ENCODE measurements at places on chromosomes 16 and 17. TPM values are rescaled to one million over a fixed set of nuclear protein-coding genes. Genes with fewer than 3 reads are reported as not detected.

AATK gene
- total RNA-seq = 7.3 TPM

DNA sequence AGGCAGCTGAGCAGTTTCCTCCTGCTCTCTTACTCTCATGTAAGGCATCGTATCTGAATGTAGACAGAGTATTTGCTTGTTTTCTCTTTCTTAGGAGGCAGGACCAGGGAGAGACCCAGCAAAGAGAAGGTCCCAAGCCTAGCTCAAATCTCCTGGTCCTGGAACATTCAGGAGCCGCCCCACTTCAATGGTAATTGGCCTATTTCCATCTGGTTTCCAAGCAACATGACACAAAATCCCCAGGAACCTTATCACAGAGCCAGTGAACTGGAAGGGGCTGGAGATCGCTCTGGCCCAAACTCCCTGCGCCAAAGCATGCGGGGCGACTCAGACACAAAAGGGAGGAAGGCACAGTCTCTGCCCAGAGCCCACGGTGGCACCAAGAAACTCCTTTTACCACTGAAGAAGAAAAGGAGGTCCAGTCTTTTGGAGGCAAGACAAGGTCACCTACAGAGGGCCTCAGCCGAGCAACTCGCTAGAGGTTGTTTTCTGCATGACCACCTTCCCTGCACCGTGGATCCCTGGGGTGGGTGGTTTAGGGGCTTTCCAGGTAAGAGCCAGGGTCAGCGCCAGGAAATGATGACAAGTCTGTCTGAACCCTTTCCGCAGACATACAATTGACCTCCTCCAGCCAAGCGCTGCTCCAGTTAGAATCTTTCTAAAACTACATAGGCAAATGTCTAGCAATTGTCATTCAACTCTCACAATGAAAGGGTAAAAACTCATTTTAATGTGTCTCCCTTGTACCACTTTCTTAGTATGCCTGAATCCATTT, 394.7 kb downstream of the SOX9 start:
- DNase-seq = peak; percentile 85

GRCh38 chr17:74713171-74713755, 540 bp upstream of the CD300LF start:
- DNase-seq = no peak

TEKT1 gene
- total RNA-seq = 3.2 TPM

DNA sequence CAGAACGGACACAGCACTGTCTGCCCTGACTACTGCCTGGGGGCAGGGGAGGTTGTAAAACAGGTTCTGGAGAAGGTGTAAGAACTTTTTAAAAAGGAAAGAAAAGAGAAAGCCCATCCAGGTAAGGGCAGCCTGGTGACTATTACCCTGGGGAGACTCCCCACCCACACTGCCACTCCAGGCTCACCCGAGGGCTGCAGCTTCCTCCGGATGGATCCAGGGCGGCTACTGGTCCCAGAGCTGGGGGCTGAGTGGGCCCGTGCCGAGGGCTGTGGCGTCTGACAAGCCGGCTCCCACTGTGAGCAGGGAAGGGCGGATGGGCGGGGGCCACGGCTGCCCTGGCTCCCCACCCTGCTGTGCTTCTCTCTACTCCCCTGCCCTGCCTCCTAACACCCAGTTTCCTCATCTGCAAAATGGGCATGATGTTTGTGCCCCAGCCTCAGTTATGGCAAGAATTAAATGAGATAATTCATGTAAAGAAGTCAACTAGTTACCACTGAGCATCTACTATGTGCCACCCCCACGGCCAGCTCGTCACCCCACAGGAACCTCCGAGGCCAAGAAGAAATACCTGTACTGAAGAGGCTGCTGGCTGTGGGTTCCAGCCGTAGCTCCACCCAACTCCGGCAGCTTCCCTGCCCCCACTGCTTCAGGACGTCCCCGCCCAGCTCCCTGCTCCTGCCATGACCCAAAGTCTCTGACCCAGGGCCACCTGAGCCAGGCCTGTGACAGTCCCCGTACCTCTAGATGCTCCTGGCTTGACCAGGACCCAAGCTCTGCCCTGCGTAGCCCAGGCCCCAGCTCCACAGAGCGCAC, 24.2 kb downstream of the KATNB1 start:
- DNase-seq = no peak

GRCh38 chr16:50368410-50369132, at the start of gene BRD7:
Gene BRD7, minus strand, starts transcription at chr16:50368988. Its CDS starts 214 bp downstream, at chr16:50368774.
- peak; percentile 89 for DNase-seq

EFNB3 gene
- 14.4 TPM for total RNA-seq

NPIPB2 gene
- 11.3 TPM for total RNA-seq

DNA sequence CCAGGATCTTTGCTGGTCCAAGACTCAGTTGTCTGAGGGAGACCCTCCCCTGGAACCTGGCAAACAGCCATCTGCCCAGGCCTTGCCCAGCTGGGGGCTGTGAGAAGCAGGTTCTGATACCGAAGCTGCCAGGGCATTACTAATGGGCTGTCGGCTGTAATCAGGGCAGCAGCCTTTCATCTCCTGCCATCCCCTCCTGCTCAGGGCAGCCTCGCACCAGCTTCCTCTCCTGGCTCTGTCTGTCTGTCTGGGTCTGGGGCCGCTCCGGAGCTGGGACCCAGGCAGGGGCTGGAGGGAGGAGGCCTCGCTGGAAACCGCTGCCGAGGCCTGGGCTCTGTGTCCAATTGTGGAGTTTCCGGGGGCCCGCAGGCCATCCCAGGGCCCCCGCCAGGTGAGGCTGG, 21.6 kb upstream of the BRD7 start:
- DNase-seq = peak; percentile 72

- no peak for DNase-seq
These were observed 253.1 kb downstream of the RBFOX1 start for GRCh38 chr16:7585705-7586104.

ATAD5 gene
- total RNA-seq = 11.2 TPM

GRCh38 chr16:284204-285120, 1.5 kb downstream of the PDIA2 start:
- no peak for DNase-seq

DNA sequence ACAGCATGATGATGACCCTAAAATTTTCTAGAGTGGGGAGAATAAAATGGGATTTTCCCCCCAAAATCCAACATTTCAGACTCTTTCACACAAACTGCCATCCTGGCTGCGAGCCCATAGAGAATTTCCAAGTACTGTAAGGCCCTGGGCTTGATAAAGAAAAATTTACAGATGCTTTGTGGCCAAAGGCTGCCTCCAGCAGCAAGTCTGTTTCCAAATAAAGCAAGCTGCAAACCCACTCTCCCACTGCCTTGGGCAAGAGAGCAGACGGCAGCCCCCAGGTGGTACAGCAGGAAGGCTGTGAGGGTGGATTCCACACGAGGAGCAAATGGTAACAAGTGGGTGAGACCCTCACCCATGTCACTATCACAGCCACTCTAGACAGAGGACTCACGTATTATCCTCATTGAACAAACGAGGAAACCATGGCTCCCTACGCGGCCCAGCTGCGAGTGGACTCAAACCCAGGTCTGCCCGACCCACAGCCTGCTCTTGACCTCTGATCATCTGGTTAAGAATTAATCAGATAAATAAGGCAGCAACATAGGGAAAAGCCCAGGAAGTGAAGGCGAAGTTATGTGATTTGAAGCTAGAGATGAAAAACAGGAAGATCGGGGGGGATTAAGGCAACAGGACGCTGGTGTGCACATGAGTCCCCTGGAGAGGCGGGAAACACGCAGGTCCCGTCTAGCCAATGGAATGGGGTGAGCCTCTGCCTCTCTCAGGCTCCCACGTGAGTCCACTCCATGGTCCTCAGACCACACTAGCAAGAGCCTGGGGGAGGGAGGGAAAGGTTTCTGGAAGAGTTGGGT, 37.4 kb downstream of the AXIN2 start:
- no peak for DNase-seq

GRCh38 chr16:9139965-9140364, 48.5 kb downstream of the HAPSTR1 start:
- DNase-seq = no peak

SCIMP gene
- 0.54 TPM for total RNA-seq

DNA sequence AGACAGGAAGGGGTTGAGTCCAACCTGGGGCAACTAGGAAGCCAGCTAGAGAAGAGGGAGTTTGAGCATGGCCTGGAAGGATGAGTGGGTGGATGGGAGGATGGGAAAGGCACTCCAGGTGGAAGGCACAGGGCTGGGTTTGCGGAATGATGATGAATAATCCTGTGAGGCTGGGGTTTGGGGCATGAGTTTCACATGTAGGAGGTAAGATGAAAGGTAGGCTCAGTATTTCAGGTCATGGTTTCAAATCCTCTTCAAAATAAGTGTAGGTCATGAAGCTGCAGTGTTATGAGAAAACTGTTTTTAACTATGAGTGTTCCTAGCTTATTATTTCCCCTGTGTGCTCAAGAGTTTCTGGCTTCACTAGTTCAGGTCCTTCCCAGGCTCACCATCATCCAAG, 130.3 kb downstream of the SKAP1 start:
- DNase-seq = no peak

CDRT15 gene
- not detected for total RNA-seq

NLE1 gene
- 14.2 TPM for total RNA-seq

DNA sequence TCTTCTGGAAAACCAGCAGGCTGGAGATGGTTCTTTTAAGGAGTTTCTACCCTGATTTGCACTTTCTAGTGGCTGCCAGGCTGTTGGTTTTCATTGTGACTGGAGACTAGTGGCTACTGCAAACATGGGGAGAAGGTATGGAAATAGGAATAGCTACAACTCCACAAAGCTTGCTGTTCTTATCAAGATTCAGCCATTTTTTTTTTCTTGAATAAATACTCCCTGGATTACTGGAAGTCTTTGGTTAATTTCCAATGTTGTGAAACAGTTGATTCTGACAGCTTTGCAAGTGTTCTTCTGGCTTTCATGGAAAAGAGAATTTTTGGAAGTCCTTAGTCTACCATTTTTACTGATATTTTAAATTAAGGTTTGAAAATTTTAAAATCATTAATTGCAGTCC, 277.7 kb downstream of the HS3ST3A1 start:
- no peak for DNase-seq

- no peak for DNase-seq
These were observed 4.0 kb upstream of the WNT3 start for GRCh38 chr17:46822388-46822921.

COX11 gene
- 75.5 TPM for total RNA-seq

DNA sequence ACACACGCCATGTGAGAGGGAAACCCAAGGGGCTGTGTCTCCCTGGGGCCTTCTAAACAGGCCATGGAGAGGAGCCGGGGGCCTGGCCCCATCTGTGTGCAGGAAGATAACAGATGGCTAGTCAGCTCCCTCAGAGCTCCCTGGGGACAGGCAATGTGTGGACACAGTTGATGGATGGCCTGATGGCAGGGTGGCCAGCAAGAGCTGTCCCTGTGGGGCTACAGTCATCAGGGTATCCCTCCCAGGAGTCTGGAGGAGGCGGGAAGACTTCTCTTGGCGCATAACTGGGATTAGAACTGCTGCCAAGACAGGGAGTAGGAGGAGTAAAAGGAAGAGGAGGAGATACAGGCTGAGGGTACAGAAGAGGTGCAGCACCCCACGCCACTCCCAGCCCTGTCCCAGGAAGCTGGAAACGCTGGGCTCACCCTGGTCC, 17.3 kb downstream of the MYO18A start:
- no peak for DNase-seq

- no peak for DNase-seq
These were observed 389.6 kb upstream of the DYNLRB2 start for GRCh38 chr16:80150978-80151721.

GRCh38 chr16:51151435-51151960, 428 bp upstream of the SALL1 start:
- peak; percentile 23 for DNase-seq

GRCh38 chr16:88589441-88589840, 19.2 kb downstream of the ZC3H18 start:
- DNase-seq = no peak

CCL17 gene
- total RNA-seq = not detected

CA4 gene
- total RNA-seq = 3.2 TPM

TBC1D10B gene
- 20.5 TPM for total RNA-seq

- no peak for DNase-seq
These were observed 279.0 kb downstream of the SLC39A11 start for GRCh38 chr17:72813481-72813880.

- no peak for DNase-seq
These were observed 3.3 kb downstream of the COL1A1 start for GRCh38 chr17:50198026-50198669.

- DNase-seq = no peak
These were observed 16.0 kb downstream of the NUPR1 start for GRCh38 chr16:28522792-28523191.

TNP2 gene
- total RNA-seq = not detected

GPR139 gene
- total RNA-seq = 0.91 TPM

GRCh38 chr16:27756206-27756970, 206.4 kb downstream of the KATNIP start:
- DNase-seq = no peak

DNA sequence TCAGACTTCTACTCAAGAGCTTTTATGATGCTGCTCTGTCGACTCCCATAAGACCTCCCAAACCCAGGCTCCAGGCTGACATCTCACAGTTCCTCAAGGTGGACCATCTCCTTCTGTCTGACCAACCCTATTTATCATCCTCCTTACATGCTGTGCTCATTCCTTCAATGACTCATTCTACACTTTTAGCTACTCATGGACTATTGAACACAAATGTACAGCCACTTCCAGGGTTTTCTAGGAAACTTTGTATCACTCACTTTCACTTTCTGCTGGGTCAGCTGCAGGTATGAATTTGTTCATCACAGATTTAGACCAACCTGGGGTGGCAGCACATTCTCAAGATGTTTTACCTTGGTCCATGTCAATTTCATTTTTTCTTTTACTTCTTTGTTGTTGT, 162.4 kb upstream of the FAM20A start:
- DNase-seq = no peak

CCL5 gene
- total RNA-seq = 0.45 TPM

DNA sequence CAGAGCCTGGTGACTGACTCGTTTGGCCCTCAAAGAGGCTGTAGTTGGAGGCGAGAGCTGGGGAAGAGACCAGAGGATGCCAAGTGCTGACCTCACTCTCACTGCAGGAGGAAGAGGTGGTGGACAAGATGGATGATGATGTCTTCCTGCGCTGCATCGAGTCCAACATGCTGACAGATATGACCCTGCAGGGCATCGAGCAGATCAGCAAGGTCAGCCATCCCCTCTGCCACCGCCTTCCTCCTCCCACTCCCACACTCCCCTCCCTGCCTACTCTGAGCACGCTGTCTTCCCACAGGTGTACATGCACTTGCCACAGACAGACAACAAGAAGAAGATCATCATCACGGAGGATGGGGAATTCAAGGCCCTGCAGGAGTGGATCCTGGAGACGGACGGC, 26.9 kb downstream of the POLR2A start:
- peak; percentile 17 for DNase-seq

GRCh38 chr16:11234884-11235702, 20.9 kb downstream of the SOCS1 start:
- DNase-seq = no peak

MT1H gene
- not detected for total RNA-seq

DNA sequence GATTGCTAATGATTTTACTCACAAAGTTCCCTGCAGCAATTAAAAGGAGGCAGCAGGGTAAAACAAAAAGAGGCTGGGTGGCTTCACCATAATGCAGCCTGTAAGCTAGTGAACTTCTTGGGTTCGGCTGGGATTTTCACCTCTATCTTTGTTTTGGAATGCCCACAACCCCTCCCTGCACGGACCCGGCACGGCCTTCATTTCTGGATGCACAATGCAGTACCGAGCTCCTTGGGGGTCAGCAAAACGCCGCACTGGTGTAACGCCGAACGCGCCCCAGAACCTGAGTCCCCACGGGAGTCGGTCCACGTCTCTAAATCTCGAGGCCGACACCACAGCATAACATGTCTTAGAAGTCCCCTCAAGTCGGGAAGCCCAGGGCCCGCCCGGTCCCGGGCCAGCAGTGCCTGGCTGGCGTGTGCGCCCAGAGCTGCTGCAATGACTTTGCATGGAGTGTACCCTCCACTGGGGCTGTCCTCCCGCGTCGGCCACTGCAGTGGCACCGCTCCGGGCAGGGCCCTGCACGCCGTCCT, 759 bp downstream of the UBE2O start:
- no peak for DNase-seq

Data from cerebellum (tissue), 4 donors.